ENCODE measurements at places on chromosomes 12 and 14.

DNA sequence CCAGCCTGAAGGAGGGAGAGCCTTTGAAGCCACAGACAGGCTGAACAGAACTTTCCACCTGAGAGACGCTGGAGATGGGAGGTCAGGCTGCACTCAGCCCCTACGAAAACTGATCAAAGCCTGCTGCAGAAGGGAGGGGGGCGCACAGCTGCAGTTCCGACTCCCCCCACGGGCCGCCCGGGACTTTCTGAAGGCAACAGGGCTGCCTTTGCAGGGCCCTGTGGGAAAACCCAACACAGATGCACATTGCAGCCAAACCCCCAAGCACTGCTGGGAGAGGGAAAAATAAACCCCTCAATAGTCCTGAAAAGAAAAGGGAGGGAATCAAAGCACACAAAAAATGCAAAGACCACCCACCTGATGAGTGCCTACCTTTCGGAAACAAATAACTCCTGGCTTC, 290.6 kb downstream of the ZFP36L1 start:
- DNase-seq, result no peak

DNA sequence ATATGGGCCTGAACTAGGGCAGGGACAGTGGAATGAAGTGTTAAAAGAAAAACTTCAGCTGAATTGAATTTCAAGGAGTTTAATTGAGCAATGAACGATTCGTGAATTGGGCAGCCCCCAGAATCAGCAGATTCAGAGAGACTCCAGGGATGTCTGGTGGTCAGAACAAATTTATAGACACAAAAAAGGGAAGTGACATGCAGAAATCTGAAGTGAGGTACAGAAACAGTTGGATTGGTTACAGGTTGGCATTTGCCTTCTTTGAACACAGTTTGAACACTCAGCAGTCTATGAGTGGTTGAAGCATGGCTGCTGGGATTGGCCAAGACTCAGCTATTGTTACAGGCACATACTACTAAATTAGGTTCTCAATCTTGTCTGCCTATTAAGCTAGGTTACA, 9.7 kb upstream of the TBPL2 start:
- no peak for DNase-seq

DNA sequence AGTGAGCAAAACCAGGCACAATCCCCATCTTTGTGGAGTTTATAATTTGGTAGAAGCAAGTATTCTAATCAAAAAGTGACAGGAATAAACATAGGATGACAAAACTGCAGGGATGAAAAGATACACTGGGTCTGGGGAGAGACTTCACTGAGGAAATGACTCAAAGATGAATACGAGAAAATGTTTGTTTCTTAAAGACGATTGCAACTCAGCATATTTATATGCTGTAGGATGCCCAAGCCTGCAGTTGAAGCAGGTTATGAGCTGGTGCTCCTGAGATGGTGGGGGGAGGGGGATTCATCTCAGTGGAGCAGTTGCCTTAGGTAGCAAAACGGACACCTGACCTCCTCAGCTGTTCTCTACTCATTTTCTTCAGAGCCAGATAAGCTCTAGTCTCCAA, 13.4 kb upstream of the SLC38A4 start:
- DNase-seq, result no peak

DNA sequence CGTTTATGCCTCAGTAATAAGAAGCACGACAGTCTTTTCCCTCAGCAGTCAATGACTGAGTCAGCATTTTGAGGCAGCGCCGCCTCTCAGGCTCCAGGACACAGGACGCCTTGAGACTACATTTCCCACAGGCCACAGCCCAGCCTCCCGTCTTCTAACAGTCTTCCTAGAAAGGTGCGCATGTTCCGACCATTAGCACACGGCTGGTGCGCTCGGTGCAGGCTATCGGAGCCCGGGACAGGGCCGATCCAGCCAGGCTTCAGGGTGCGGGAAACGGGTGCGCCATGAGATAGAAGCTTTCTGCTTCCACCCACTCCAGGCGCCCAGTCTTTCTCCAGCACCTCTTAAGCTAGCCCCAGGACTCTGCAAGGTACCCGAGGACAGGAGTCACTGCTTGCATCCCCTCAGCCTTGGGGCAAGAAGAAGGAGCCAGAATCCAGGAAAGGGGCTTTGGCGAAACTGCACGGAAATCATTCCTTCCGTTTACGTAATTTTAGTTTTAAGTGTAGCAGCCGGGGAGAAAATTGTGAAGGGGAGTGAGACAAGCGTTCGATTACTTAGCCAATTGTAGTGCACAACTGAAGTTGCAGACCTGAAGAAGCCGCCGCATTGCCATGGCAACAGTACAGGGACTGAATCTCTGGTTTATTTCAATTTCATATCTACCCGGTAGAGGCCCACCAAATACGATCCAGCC, 54.0 kb downstream of the ZNF641 start:
- DNase-seq, result peak; percentile 74

DNA sequence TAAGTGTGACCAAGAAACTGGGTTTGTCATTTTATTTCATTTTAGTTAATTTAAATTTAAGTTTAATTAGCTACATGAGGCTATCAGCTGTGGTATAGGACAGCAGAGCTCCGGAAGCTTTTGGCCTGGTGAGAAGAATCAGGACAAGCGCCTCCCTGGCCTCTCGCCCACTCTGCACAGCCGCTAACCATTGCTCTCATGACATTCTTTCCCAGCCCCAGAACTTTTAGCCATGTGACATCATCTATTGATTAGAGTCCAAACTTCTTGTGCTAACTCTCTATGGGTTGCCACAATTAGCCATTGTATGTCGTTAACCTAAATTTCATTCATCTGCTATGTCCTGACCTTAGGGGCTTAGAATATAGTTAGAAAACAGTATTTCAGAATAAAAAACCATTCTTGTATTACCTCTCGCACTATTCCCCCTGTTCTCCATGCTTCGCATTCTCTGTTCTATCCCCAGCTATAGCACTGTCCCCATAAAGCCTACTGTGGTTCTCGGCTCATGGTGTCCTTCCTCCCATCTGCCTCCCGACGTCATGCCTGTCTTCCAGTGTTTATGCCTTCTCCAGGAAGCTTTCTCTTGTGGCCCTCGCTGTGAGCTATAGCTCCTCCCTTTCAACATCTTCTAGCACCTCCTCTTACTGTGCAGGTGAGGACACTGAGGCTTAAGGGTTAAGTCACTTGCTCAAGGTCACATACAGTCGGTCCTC, 23.5 kb downstream of the SSH1 start:
- peak; percentile 91 for DNase-seq

DNA sequence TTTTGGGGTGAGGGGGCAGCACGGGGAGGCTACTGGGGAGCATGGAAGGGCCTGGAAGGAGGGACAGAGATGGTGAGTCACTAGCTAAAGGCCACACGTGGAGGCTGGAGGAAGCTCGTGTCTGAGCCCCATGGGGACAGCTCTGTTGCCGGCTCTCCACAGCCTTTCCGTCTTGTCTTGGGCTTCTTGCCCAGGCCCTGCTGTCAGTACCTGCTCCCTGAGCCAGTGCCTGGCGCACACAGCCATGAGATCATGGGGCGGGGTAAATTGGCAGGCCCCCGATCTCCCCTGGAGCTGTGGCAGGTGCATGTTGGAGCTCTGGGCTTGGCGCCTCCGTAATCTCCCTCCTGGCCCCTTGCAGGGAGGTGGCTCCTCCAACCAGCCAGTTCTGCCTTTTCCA, 16.1 kb upstream of the KRT80 start:
- peak; percentile 80 for DNase-seq

All from fibroblast of skin of scalp (primary cell).